ENCODE measurements at places on chromosomes 16 and 17. TPM values are rescaled to one million over a fixed set of nuclear protein-coding genes. Genes with fewer than 3 reads are reported as not detected.

Gene FBXL16
- total RNA-seq = 15.2 TPM

Gene RNF222
- total RNA-seq = not detected

Gene LRRC37A
- 1.0 TPM for total RNA-seq

Gene KRTAP1-1
- not detected for total RNA-seq

Gene AOC3
- 1.3 TPM for total RNA-seq

Gene NOD2
- total RNA-seq = 0.02 TPM

Gene CCL8
- total RNA-seq = not detected

Gene TRIM65
- 34.3 TPM for total RNA-seq

Gene BAIAP2
- total RNA-seq = 144 TPM

Gene PRAC2
- total RNA-seq = not detected

Gene AARS1
- 91.4 TPM for total RNA-seq

Gene NPB
- 0.49 TPM for total RNA-seq

Gene CDT1
- total RNA-seq = 34.7 TPM

Gene MYLK3
- 0.03 TPM for total RNA-seq

Gene TK1
- total RNA-seq = 239 TPM

Gene KRTAP3-1
- not detected for total RNA-seq

Gene TNFRSF13B
- total RNA-seq = not detected

Measured in A549 treated with AZD2906 at 1 μM for 4 hours (cell line).